Kidney (tissue), 22 donors: ENCODE measurements at places on chromosomes 2 and 18. TPM values are rescaled to one million over a fixed set of nuclear protein-coding genes. Genes with fewer than 3 reads are reported as not detected.

GRCh38 chr2:9286554-9287399 is 80.2 kb downstream of the ASAP2 start:
- H3K36me3 ChIP-seq, result no peaks in the 10 kb centered on the region
- no peak overlapping the region for H3K27ac ChIP-seq
- H3K4me1 ChIP-seq, result no peaks in the 10 kb centered on the region

DNA sequence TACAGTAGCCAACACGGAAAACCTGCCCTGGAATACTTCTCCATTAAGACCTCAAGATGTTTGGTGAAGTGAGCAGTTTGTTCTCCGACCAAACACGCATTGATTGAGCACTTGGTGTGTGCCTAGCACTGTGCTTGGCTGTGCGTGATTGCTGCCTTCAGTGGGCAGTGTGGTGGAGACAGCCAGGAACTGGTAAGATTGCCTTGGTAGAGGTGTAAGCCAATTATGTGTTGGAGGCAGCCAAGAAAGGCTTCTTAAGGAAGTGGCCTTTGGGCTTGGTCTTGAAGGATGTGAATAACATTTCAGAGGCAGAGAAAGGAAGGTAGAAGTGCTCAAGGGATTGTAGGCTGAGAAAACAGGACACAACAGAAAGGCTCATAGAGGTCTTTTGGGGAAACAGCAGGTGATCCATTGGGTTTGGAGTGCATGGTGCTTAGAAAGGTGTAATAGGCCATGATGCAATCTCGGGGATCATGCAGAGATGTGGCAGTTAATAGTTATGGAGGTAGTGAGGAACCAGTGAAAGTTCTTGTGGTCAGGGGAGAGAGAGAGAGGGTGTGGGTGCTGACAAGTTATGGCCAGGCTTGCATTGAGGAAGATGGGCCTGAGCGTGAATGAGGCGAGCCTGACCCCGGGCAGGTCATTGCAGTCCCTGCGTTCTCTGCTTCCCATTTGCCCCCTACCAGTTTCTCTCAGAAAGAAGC is 6.3 kb downstream of the B3GNT2 start:
- peaks cover 22% of the 10 kb centered on the region for H3K4me1 ChIP-seq
- no peak overlapping the region for H3K27ac ChIP-seq
- no peaks in the 10 kb centered on the region for H3K36me3 ChIP-seq
- no peak for DNase-seq
- H3K27me3 ChIP-seq, result no peaks in the 10 kb centered on the region
- no peak overlapping the region for H3K4me3 ChIP-seq

- no peaks in the 10 kb centered on the region for H3K36me3 ChIP-seq
- no peak overlapping the region for H3K4me3 ChIP-seq
- no peak for DNase-seq
- H3K27ac ChIP-seq, result no peak overlapping the region
- no peaks in the 10 kb centered on the region for H3K27me3 ChIP-seq
Observed at GRCh38 chr2:54348646-54349045, 92.6 kb upstream of the TSPYL6 start.

Gene SOCS6
- 18.7 TPM for total RNA-seq

Gene CXCR1
- 0.09 TPM for total RNA-seq

- H3K36me3 ChIP-seq, result no peaks in the 10 kb centered on the region
- H3K4me3 ChIP-seq, result no peak overlapping the region
- no peak overlapping the region for H3K27ac ChIP-seq
- no peaks in the 10 kb centered on the region for H3K4me1 ChIP-seq
- no peak for DNase-seq
Observed at GRCh38 chr18:42404151-42404550, 449.1 kb downstream of the PIK3C3 start.

Gene OXER1
- total RNA-seq, result 2.5 TPM

- H3K27me3 ChIP-seq, result no peaks in the 10 kb centered on the region
- H3K27ac ChIP-seq, result no peak overlapping the region
- no peaks in the 10 kb centered on the region for H3K36me3 ChIP-seq
Observed at GRCh38 chr2:215825707-215826106, 187.6 kb downstream of the MREG start.

GRCh38 chr2:167450364-167450763 is 562.1 kb downstream of the XIRP2 start:
- H3K36me3 ChIP-seq, result no peaks in the 10 kb centered on the region
- H3K27ac ChIP-seq, result no peak overlapping the region
- H3K4me1 ChIP-seq, result no peaks in the 10 kb centered on the region
- H3K4me3 ChIP-seq, result no peak overlapping the region
- no peaks in the 10 kb centered on the region for H3K27me3 ChIP-seq
- DNase-seq, result no peak

Gene UGT1A10
- total RNA-seq, result not detected

Gene FEV
- total RNA-seq, result not detected

DNA sequence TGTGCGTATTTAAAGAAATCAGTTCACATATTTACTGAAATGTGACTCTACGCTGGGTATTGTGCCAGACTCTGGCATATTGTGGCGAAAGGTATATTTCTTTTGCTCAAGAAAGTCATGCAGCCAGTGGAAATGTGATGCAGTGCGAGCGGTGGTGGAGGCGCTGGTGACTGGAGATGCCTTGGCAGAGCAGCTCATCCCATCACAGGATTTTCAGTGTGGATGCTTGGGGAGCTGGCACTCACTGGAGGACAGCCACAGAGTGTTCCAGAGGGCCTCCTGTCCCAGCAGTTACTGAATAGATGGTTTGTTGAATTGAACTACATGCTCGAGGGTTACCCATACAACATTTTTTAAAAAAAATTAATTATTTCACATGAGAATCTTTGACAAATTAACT is 117.6 kb downstream of the ZNF407 start:
- no peak overlapping the region for H3K27ac ChIP-seq
- H3K4me1 ChIP-seq, result peaks cover 2% of the 10 kb centered on the region
- H3K4me3 ChIP-seq, result no peak overlapping the region
- no peaks in the 10 kb centered on the region for H3K27me3 ChIP-seq

GRCh38 chr2:64655018-64655664 is 1.4 kb upstream of the SERTAD2 start:
- H3K4me1 ChIP-seq, result peaks cover 20% of the 10 kb centered on the region
- H3K36me3 ChIP-seq, result no peaks in the 10 kb centered on the region
- no peak overlapping the region for H3K27ac ChIP-seq
- peak overlapping the region; percentile 77 for H3K4me3 ChIP-seq
- no peaks in the 10 kb centered on the region for H3K27me3 ChIP-seq

DNA sequence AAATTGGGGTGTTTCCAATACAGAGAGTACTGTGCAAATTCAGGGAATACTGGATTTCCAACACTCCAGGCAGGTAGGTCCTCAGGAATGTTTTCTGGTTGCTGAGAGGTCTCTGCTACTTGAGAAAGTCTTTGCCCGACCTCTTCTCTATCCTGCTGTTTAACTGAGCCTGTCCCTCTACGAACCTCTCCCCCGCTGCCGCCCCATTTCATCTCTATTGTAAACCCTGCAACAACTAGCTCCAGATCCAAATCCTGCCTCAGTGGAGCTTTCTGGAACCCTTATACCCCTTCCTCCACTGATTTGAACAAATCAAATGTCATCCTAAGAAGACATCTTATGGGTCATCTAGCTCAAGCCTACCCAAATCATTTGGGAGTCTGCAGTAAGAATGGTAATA is 1.3 kb downstream of the EIF4E2 start:
- no peak for DNase-seq
- peak overlapping the region; percentile 99 for H3K4me3 ChIP-seq

DNA sequence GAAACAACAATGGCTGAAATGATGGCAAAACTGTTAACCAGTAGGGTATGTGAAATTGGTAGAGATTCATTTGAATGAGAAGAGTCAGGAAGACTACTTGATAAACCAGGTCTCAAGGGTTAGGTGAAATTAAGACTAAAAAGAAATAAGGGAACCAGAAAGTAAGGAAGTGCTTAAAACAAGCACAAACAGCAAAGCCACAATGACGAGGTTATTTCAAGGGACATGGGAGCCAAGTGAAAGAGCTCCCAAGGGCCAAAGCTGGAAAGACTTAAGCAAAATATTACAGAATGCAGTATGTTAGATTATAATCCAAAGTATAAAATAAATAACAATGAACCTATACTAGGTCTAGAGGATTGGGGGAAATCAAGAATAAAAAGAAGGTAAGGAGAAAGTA is 19.3 kb upstream of the CD302 start:
- H3K36me3 ChIP-seq, result no peaks in the 10 kb centered on the region
- no peak for DNase-seq
- H3K4me3 ChIP-seq, result no peak overlapping the region
- H3K27me3 ChIP-seq, result no peaks in the 10 kb centered on the region

DNA sequence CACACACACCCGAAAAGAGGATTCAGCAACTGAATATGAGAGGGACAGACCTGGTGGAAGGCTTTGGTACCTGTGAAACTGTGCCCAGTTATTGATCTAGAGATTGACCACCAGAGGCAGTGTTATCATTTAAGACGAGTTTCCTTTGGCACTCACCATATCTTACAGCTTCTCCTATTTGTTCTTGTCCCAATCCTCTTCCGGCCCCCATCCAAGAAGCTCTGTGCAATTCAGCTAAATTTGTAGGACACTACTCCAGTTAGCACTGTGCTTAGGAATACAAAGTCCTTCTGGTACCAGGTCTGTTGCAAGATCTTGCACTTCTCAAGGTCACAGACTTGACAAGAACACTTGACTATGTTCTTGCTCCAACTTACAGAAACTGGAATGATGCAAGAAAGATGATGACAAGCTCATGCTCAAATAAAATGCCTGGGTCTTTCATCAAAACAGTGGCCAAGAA is 177.7 kb downstream of the TMEM247 start:
- no peaks in the 10 kb centered on the region for H3K4me1 ChIP-seq
- peak overlapping the region; percentile 6 for H3K27ac ChIP-seq
- no peaks in the 10 kb centered on the region for H3K36me3 ChIP-seq
- no peaks in the 10 kb centered on the region for H3K27me3 ChIP-seq

- H3K4me3 ChIP-seq, result no peak overlapping the region
- no peaks in the 10 kb centered on the region for H3K36me3 ChIP-seq
- no peak for DNase-seq
- no peak overlapping the region for H3K27ac ChIP-seq
- H3K27me3 ChIP-seq, result no peaks in the 10 kb centered on the region
Observed at GRCh38 chr2:105698820-105699219, 45.9 kb upstream of the NCK2 start.

GRCh38 chr2:189602233-189602632 is 21.6 kb upstream of the SLC40A1 start:
- no peaks in the 10 kb centered on the region for H3K4me1 ChIP-seq
- H3K27me3 ChIP-seq, result no peaks in the 10 kb centered on the region
- no peak overlapping the region for H3K4me3 ChIP-seq
- no peak overlapping the region for H3K27ac ChIP-seq

DNA sequence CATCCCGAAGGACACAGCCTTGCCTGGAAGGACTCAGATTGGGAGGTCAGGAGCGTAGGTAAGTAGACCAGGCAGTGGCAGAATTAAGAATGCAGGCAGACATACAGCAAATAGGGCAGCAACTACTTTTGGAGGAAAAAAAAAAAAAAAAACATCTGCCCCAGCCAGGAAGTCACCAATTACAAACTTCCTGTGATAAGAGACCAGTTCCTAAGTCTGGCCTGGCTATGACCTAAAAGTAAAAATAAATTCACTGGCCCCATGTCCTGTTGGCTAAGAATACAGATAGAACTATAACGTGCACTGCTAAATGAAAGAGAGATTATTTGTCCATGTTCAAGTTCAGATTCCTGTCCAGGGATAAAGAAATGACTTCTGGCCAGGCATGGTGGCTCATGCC is 45.2 kb upstream of the NOSTRIN start:
- DNase-seq, result no peak
- no peaks in the 10 kb centered on the region for H3K36me3 ChIP-seq
- H3K4me3 ChIP-seq, result no peak overlapping the region
- no peaks in the 10 kb centered on the region for H3K27me3 ChIP-seq
- no peaks in the 10 kb centered on the region for H3K4me1 ChIP-seq
- no peak overlapping the region for H3K27ac ChIP-seq

DNA sequence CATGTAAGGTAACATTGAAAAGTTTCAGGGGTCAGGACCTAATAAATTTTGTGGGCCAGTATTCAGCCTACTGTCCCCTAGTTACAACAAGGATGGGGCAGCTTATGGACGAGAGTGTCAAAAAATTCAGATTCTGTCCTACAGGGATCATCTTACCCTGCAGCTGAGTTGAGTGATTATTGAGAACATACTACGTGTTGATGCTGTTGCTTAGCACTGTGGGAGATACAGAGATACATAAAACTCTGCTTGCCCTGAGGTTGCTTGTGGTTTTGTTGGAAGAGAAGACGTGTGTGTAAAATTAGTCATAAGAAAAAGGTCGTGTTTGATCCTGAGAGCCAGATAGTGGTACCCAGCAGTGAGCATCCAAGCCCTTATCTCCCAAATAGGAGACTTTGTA is 253.2 kb downstream of the NEDD4L start:
- DNase-seq, result no peak
- no peaks in the 10 kb centered on the region for H3K27me3 ChIP-seq
- no peak overlapping the region for H3K27ac ChIP-seq
- no peak overlapping the region for H3K4me3 ChIP-seq
- H3K4me1 ChIP-seq, result no peaks in the 10 kb centered on the region
- no peaks in the 10 kb centered on the region for H3K36me3 ChIP-seq

- DNase-seq, result no peak
- H3K27ac ChIP-seq, result no peak overlapping the region
- H3K4me3 ChIP-seq, result no peak overlapping the region
Observed at GRCh38 chr2:125313806-125314205, 1288.7 kb downstream of the CNTNAP5 start.

Gene ZRANB3
- total RNA-seq, result 6.4 TPM

DNA sequence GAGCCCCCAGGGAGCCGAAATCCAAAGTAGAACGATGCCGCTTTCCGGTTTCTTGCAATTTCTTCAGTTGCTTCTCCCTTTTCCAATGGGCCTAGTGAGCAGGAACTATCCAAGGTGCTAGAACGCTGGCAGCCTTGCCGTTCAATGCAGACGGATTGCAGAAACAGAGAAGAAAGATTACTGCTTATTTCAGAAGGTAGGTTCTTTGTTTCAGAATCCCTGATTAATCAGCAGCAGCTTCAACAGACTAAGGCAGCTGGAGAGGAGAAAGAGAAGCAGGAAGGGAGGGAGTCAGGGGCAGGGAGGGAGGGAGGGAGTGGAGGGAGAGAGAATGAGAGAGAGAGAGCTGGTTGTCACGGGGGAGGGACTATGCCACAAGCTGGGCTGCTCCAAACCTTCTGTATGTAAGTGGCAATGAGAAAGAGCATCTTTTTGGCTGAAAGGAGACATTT is 576 bp downstream of the NYAP2 start:
- no peaks in the 10 kb centered on the region for H3K27me3 ChIP-seq
- H3K27ac ChIP-seq, result no peak overlapping the region
- no peak for DNase-seq
- no peaks in the 10 kb centered on the region for H3K36me3 ChIP-seq
- no peak overlapping the region for H3K4me3 ChIP-seq
- no peaks in the 10 kb centered on the region for H3K4me1 ChIP-seq

- no peaks in the 10 kb centered on the region for H3K36me3 ChIP-seq
- H3K27ac ChIP-seq, result no peak overlapping the region
- no peaks in the 10 kb centered on the region for H3K4me1 ChIP-seq
- DNase-seq, result no peak
Observed at GRCh38 chr2:98985905-98986666, 50.1 kb upstream of the CRACDL start.
